ENCODE measurements at places on chromosomes 1 and 21.

DNA sequence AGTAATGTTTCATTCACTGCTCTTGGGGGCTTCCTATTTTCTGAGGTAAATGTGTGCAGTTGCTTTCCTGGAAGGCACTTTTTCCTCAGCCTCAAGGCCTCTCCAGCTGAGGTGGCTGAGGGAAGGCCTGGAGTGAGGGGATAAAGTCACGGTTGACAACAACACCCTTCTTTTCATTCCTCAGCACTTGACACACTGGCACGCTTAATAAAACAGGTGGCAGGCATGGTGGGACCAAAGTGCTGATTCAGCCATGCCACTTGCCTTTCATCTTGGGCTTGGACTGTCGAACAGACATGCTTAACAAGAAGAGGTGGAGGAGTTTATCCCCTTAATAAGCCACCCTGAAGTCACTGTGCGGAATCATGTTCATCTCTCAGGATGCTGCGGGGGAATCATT lies 23.6 kb upstream of the GRHL3 start:
- no peaks in the 10 kb centered on the region for H3K36me3 ChIP-seq
- no peak for DNase-seq
- peak overlapping the region; percentile 86 for H3K27ac ChIP-seq
- no peak overlapping the region for H3K4me3 ChIP-seq
- H3K27me3 ChIP-seq = no peaks in the 10 kb centered on the region

DNA sequence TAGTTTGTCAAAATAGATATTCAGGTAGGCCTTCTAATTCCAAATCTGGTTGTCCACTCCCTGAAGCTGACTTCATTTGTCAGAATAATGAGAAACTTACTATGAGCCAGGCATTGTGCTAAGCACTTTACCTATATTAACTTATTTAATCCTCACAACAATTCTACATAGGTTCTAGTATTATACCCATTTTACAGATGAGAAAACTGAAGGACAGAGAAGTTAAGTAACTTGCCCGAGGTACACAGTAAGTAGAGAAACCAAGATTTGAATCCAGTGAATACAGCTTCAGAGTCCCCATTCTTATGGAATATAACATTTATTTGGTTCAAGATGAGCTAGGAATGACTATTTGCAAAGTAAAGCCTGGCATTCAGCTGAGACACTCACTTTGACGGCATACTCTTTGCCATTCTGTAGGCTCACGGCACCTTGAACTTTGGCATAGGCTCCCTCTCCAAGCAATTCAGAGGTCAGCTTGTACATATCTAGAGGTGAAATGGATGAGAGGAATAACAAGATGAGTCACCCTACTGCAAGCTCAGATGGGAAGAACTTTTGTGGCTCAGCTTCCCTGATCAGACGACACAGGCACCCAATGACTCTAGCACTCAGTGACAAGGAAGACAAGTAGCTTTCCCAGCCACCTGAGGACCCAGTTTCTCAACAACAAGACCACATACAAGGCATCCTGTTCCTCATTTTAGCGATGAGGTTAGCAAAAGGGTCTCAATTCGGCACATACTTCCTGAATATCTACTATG lies 23.7 kb downstream of the MKNK1 start:
- no peak overlapping the region for H3K27ac ChIP-seq
- H3K4me3 ChIP-seq = no peak overlapping the region
- no peaks in the 10 kb centered on the region for H3K27me3 ChIP-seq

DNA sequence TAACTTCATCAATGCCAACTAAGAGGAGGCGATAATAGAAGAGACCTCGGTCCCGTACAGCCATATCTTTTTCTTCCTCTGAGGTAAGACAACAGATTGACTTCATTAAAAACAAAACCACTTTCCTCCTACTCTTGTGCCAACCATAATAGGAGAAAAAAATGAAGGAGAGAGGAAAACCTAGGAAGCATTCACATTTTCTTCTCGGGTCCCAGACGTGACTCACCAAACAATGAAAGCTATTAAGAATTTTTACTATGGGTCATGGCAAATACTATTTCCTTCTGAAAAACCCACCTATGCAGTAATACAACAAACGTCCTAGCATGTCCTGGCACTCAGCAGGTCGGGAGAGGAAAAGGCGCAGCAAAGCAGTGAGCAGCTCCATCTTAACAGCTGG lies 8.6 kb upstream of the BCL2L15 start:
- H3K4me1 ChIP-seq = no peaks in the 10 kb centered on the region
- no peak overlapping the region for H3K4me3 ChIP-seq

GRCh38 chr21:28426545-28426944 lies 566.1 kb downstream of the LTN1 start:
- H3K4me3 ChIP-seq = no peak overlapping the region
- H3K36me3 ChIP-seq = no peaks in the 10 kb centered on the region
- no peaks in the 10 kb centered on the region for H3K27me3 ChIP-seq
- H3K4me1 ChIP-seq = no peaks in the 10 kb centered on the region
- DNase-seq = no peak
- H3K27ac ChIP-seq = no peak overlapping the region

DNA sequence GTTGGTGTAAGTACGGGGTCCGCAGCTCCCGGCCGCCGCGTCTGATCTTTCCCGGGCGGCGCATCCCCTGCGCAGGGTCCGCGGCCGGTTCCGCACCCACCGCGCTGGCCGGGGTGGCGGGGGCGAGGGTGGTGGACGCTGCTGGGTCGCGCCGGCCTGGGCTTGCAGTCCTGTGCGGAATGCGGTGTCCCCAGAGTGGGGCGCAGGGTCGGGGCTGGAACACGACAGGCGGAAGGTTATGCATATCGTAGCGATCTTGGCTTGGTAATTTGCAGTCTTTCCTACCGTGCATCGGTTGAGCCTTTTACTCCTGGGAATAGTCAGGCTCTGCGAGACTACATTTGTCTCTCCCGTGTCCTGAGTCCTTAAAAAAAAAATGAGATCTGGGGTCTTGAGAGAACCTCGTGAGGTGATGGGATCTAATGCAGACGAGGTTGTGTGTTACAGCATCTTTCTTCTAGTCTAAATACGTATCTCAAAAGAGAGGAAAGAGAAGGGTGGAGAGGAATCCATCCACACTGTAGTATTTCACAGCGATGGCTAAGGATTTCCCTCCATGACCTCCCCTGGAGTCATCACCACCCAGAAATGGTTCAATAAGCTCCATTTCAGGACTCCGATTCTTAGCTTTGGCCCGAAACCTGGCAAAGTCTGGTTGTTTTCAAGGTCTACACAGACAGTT lies 572 bp downstream of the ATP1B1 start:
- H3K4me1 ChIP-seq = peaks cover 32% of the 10 kb centered on the region
- H3K27me3 ChIP-seq = no peaks in the 10 kb centered on the region
- peak overlapping the region; percentile 82 for H3K27ac ChIP-seq
- H3K4me3 ChIP-seq = peak overlapping the region; percentile 78
- DNase-seq = no peak

GRCh38 chr1:111597426-111597825 lies 22.2 kb upstream of the RAP1A start:
- no peak overlapping the region for H3K4me3 ChIP-seq
- H3K27ac ChIP-seq = no peak overlapping the region
- H3K4me1 ChIP-seq = peaks cover 42% of the 10 kb centered on the region
- DNase-seq = no peak
- no peaks in the 10 kb centered on the region for H3K36me3 ChIP-seq

DNA sequence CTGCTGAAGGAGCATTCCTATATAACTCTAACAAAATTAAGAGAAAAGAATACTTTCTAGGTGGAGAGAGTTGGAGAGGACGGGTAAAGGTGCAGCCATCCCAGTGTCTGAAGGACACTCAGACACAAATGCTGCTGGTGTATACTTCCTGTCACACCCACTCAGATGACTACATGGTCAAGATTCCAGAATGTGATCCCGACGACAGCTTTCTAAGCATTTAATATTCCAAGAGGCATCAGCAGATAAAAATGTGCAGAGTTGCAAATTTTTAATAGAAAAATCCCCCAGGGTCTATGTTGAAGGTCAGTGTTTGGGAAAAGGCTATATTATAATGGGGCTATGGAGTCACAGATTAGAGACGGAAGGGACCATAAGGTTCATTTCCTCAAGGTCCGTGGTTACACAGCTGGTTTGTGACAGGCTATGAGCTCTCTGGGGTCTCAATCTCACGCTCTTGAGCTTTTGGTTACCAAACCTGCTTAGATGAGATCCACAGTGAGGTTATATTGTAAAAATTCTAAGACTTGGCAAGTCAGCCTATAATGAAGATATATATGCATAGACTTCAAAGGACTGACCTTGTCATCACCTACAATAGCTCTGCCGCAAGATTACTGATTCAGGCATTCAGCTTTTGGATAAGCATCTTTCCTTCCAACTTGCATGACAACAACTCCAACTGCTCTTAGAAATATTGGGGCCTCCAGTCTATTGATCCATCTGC lies 35.1 kb downstream of the ZNF281 start:
- no peaks in the 10 kb centered on the region for H3K4me1 ChIP-seq
- no peaks in the 10 kb centered on the region for H3K36me3 ChIP-seq
- no peaks in the 10 kb centered on the region for H3K27me3 ChIP-seq
- H3K4me3 ChIP-seq = no peak overlapping the region
- H3K27ac ChIP-seq = no peak overlapping the region

DNA sequence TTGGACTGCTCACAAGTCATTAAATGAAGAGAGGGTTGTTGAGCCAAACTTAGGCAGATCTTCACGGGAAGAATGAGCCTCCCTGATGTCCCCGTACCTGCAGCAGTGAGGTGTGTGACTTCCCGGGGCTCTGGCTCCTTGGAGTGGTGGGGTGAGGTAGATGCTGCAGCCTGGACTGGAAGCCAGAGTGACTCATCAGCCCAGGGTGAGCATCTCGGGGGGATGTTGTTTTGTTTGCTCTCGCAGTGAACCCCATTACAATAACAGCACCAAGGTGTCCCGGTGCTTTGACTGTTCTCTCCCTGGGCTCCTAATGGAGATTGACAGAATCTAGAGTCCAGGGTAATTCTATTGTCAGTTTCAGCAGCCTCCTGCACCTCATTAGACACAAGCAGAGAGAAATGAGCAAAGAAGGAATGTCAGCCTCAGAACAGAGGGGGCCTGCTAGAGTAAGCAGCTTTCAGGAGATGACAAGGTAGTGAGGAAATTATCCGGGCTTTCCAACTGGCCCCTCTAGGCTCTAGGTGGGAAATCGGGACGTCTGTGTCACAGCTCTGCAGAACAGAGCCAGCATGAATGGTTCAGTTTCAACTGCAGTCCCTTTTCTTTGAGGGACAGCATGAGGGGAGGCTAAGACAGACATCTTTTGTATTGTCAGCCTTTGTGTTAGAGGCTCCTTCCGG lies 36.0 kb upstream of the LRRN2 start:
- no peaks in the 10 kb centered on the region for H3K4me1 ChIP-seq
- no peak overlapping the region for H3K27ac ChIP-seq
- DNase-seq = no peak
- H3K4me3 ChIP-seq = no peak overlapping the region
- no peaks in the 10 kb centered on the region for H3K36me3 ChIP-seq

DNA sequence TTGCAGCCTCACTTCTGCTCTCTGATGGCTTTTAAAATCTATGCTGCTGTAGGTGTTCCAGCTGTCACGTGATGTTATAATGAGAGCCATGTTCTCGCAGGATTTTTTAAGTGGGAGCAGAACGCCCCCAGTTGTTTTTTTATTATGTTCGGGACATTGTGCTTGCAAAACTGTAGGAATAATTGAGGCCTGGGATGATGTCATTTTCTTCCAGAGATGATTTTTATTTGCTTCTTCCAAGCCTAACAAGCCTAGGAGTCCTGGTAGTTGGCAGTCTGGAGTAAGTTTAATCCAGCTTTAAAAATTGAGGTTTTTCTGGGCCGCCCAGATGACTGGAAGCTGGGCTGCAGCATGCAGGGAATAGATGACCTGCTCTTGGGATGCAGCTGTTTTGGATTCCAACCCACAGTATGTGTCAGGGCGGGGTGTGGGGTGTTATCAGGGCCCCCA lies 34.6 kb upstream of the CHIT1 start:
- H3K36me3 ChIP-seq = no peaks in the 10 kb centered on the region
- H3K4me1 ChIP-seq = peaks cover 5% of the 10 kb centered on the region
- H3K4me3 ChIP-seq = no peak overlapping the region
- no peak for DNase-seq
- no peaks in the 10 kb centered on the region for H3K27me3 ChIP-seq
- no peak overlapping the region for H3K27ac ChIP-seq

- H3K36me3 ChIP-seq = no peaks in the 10 kb centered on the region
- H3K27me3 ChIP-seq = no peaks in the 10 kb centered on the region
- DNase-seq = no peak
- H3K4me3 ChIP-seq = no peak overlapping the region
- H3K4me1 ChIP-seq = peaks cover 60% of the 10 kb centered on the region
- H3K27ac ChIP-seq = peak overlapping the region; percentile 27
Observed at GRCh38 chr1:42950116-42950481, 8.6 kb downstream of the SLC2A1 start.

- H3K4me1 ChIP-seq = peaks cover 34% of the 10 kb centered on the region
- no peaks in the 10 kb centered on the region for H3K36me3 ChIP-seq
- peaks cover 100% of the 10 kb centered on the region for H3K27me3 ChIP-seq
- H3K27ac ChIP-seq = no peak overlapping the region
- no peak for DNase-seq
Observed at GRCh38 chr1:197911111-197911856, 5.9 kb upstream of the LHX9 start.

DNA sequence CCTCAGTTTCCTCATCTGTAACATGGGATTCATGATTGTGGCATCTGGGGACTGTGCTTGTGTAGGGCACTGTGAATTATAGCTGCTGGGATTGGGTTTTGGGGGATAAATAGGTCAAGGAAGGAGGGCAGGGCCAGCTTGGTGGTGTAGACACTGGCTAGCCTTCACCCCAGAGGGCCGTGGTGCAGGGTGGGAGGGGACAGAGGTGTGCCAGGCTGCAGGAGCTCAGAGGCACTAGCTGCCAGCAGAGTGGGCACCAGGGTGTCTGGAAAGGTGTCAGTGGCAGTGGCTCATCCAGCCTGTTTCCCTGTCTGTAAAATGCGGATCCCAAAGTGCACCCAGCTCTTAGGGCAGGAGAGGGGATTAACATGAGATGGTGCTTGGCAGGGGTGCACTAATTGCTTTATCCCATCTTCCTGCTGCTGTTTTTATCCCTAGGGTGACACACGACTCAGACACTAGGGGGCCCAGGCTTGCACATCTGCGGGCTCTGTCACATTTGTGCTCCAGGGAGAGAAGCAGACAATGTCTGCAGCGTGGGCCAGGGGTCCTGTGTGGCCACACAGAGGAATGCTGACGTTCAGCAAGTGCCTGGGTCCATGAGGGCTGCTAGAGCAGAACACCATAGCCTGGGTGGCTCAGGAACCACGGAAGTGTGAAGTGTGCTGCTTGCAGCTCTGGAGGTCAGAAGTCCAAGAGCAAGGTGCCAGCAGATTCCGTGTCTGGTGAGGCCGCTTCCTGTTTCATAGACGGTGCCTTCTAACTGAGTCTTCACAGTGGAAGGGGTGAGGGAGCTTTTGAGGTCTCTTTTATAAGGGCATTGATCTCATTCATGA lies 19.3 kb downstream of the OBSCN start:
- no peaks in the 10 kb centered on the region for H3K27me3 ChIP-seq
- no peaks in the 10 kb centered on the region for H3K36me3 ChIP-seq
- no peak for DNase-seq
- no peak overlapping the region for H3K27ac ChIP-seq
- H3K4me1 ChIP-seq = no peaks in the 10 kb centered on the region
- H3K4me3 ChIP-seq = no peak overlapping the region

GRCh38 chr1:24635195-24635843 lies 7.8 kb upstream of the SRRM1 start:
- no peaks in the 10 kb centered on the region for H3K4me1 ChIP-seq
- H3K4me3 ChIP-seq = no peak overlapping the region
- no peak for DNase-seq
- no peak overlapping the region for H3K27ac ChIP-seq
- H3K27me3 ChIP-seq = no peaks in the 10 kb centered on the region
- H3K36me3 ChIP-seq = no peaks in the 10 kb centered on the region
